ENCODE measurements at places on chromosomes 16 and 17.

- no peak for DNase-seq
These were observed 301.8 kb downstream of the CPPED1 start for GRCh38 chr16:12501707-12502457.

DNA sequence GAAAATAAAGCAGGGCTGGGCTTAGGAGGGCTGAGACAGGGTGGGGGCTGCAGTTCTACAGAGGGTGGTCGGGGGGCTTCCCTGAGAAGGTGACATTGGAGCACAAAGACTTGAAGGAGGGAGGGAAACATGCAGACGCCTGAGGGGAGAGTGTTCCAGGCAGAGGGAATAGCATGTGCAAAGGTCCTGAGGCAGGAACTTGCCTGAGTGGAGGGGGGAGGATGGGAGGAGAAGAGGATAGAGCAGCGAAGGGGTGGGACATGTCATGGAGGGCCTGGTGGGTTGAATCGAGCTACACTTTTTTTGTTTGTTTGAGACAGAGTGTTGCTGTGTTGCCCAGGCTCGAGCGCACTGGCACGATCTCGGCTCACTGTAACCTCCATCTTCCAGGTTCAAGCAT, 33.0 kb downstream of the GINS3 start:
- DNase-seq, result no peak

GRCh38 chr17:34131386-34131785, 123.7 kb upstream of the CCL2 start:
- no peak for DNase-seq

GRCh38 chr16:14121142-14121541, 50.0 kb downstream of the MRTFB start:
- no peak for DNase-seq

DNA sequence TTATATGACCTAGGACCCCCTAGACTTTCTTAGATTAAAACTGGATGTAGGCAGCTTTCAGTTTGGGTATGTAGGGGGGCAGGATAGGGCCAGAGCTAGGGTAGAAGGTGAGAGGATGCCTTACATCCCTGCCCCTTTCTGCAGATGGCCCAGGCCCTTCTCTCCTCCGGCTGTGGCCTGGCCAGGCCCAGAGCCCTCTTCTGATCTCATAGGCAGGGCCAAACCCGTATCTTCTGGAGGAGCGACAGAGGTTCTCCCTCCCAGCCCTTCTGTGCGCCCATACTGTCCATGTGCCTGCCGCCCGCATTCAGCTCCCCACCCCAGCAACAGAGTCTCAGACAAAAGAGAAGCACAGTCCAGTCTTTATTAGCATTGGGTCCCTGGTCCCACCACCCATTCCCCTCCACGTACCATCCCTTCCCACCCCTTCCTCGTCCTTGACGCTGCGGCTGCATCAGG, 2.0 kb upstream of the TSPOAP1 start:
- peak; percentile 45 for DNase-seq

DNA sequence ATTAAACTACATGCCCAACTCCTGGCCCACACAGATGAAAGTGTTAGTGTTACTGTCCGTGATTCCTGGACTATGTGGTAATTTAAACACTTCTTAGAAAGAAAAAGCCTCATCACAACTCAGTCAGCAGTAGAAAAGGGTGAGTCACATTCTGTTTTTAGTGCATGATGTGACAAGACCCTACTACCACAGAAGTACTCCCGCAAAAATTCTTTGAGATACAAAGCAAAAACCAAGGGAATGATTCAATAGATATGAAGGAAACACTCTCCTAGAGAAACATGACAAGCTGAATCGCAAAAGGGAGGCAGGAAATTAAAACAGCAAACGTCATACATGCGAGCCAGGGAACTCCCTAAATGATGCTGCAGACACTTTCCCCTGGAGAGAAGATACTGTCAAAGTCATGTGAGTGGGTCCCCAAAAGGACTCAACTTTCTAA, 14.4 kb downstream of the SNN start:
- DNase-seq, result no peak

DNA sequence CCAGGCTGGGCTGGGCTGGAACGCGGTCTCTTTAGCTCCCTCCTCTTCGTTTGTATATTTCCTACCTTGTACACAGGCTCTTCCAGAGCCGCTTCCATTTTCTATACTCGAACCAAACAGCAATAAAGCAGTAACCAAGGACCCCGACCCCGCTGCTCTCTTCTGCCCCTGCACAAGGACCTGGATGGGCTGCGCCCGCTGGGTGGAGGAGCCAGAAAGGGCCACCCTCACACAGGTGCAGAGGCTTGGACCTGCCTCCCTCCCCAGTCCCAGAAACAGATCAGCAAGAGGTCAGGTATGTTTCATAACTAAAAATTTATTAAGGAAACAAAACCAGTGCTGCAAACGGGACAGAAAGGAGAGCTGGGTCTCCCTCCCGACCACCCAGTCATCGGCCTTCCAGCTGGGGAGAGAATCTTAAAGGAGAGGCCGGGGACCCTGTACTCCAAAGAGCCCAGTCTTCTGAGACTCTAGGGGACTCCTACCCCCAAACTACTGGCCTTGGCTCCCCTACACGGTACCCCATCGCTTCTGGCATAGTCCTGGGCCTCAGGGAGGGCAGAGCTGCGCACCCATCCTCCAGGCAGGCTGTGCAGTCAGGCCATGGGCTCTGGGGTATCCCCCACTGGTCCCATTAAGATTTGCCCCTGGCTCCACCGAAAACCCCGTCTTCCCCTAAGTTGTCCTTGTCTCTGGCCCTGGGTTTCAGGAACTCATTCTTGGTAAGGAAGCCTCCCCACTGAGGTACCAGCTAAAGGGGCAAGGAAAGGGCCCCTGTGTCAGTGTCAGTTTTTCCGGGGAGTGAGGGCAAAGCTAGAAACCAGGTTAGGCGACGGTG, 4.9 kb downstream of the HIC1 start:
- no peak for DNase-seq

GRCh38 chr17:60278237-60278636, 113.7 kb downstream of the USP32 start:
- no peak for DNase-seq

- no peak for DNase-seq
These were observed 29.7 kb downstream of the KDM8 start for GRCh38 chr16:27232901-27233625.

DNA sequence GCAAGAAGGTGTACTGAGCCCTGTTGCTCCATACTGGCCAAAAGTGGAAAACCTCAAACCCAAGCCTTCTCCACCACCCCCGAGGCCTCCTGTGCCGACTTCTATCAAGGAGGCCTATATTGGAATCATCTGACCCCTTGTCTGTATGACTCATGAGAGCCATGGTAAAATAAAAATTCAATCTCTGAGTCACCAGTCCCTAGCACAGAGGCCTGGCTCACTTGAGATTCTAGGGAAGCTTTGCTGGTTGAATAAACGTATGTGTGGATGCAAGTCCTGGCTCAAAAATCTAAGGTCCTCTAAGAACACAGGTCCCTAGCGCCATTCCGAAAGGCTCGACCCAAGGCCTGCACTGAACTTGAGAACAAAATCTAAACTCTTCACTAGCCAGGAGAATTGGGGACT, 15.0 kb downstream of the NSMCE1 start:
- no peak for DNase-seq

GRCh38 chr17:28211811-28212210, 107.2 kb upstream of the TMEM97 start:
- no peak for DNase-seq

DNA sequence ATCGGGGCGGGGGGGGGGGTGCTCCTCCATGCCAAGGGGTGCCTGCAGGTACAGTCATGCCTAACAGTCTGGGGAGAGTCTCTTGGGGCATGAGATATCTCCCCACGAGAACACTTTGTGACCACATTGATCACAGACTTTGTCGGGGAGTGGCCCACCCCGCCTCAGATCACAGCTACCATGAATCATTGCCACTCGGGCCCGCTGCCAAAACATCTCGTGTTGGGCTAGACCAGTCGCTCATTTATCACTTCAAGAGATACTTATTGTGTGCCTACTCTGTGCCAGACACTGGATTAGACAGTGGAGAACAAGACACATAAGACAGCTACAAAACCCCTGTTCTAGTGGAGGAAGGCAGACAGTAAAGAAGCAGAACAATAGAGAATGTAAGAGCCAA, 72.6 kb downstream of the CLEC16A start:
- DNase-seq, result peak; percentile 44

DNA sequence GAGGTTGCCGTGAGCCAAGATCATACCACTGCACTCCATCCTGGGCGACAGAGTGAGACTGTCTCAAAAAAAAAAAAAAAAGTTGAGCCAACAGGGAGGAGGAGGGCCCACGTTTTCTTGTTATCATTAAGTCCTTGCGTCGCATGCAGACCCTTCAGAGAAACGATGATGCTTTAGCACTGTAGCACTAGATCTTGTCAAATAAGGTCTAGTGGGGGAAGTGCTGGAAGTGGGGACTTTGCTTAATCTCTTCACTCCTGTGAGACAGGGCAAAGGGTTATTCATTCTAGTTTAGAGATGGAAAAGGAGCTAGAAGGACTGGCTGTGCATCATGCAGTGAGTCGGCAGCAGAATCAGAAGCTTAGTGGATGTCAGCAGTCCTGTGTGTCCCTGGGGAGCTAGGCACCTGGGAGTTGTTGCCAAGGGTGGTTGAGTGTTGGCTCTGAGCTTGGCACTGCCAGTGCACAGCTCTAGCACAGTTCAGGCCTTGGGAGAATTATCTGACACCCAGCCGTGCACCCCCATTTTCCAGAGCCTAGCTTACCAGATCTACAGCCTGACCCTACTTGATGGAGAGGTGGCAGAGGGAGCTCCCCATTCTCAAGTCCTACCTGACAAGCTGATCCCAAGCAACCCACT, 33.4 kb upstream of the TBX2 start:
- no peak for DNase-seq

GRCh38 chr17:27621942-27622559, 8.9 kb upstream of the LGALS9 start:
- DNase-seq, result no peak

- DNase-seq, result no peak
These were observed 9.5 kb upstream of the TCF25 start for GRCh38 chr16:89863741-89864526.

GRCh38 chr17:40041196-40041595, 13.0 kb downstream of the MED24 start:
- DNase-seq, result no peak

DNA sequence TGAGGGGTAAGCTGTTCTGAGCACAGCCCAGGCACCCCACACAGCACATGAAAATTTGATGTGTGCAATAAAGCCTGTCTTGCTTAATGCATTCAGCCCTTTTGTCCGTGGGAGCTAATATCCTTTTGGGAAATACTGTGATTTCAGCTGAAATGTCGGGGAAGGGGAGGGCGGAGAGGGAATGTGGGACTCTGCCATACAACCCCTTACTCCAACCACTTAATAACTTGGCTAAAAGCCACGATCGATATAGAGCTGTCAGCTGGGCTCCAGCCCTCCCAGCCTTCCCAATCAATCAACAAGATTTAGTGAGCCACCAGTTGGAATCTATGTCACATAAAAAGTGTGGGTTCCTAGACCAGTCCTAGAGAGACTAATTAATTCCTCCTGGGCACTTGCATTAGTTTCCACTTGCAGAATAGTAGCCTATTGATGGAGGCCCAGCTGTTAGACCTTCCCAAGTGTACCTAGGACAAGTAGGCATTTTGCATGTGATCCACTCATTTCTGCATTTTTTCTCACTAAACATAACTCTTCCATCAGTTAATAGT, 82.7 kb upstream of the PIRT start:
- DNase-seq, result no peak

- no peak for DNase-seq
These were observed 17.3 kb upstream of the MYO1D start for GRCh38 chr17:32894245-32894644.

DNA sequence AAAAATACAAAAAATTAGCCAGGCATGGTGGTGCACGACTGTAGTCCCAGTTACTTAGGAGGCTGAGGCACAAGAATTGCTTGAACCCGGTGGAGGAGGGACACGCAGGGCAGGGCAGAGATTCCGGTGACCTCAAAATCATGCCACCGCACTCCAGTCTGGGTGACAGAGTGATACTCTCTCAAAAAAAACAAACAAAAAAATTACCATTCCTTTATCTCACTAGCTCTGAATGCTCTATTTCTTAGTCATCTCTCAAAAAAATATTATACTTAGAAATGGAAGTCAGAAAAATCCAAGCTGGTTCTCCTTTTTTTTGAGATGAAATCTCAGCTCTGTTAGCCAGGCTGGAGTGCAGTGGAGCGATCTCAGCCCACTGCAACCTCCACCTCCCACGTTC, 40.8 kb downstream of the SPOP start:
- no peak for DNase-seq

- DNase-seq, result no peak
These were observed 38.0 kb downstream of the CA10 start for GRCh38 chr17:52120465-52120864.

DNA sequence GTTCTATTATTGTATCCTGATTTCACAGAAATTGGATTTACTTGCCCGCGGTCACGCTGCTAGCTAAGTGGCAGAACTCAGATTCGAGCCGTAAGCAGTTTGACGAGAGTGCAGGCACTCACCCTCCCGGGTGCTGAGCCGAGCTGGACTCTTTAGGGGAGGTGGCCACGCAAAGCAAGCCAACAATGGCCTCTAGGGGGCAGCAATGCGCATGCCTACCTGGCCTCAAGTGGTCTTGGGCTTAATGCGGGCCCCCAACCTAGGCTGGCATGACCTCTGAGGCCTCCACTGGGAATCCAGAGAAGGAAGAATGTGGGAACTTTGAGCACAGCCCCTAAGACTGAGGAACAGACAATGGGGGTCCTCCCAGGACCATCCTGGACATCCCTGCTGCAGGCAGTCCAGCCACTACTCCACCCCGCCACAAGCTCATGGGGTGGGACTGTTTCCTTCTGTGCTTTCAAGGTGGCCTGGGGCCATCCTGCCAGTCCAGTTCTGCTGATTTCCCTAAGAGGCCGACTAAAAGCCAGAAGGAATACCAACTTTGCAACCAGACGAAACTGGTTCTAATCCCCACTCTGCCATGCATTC, 276.5 kb downstream of the XYLT1 start:
- peak; percentile 31 for DNase-seq

- DNase-seq, result peak; percentile 12
These were observed 27.3 kb downstream of the SLFN11 start for GRCh38 chr17:35345926-35346771.

GRCh38 chr17:3916825-3917224, 560 bp upstream of the P2RX1 start:
- no peak for DNase-seq

GRCh38 chr16:11296706-11297491, 15.8 kb upstream of the PRM1 start:
- no peak for DNase-seq

GRCh38 chr16:445566-445965, 20.1 kb downstream of the RAB11FIP3 start:
- DNase-seq, result no peak

- DNase-seq, result no peak
These were observed 240.1 kb downstream of the MSI2 start for GRCh38 chr17:57496382-57496781.

- no peak for DNase-seq
These were observed 42.4 kb upstream of the AKTIP start for GRCh38 chr16:53545433-53545832.

- no peak for DNase-seq
These were observed 58.1 kb downstream of the CYB5B start for GRCh38 chr16:69482410-69482991.

DNA sequence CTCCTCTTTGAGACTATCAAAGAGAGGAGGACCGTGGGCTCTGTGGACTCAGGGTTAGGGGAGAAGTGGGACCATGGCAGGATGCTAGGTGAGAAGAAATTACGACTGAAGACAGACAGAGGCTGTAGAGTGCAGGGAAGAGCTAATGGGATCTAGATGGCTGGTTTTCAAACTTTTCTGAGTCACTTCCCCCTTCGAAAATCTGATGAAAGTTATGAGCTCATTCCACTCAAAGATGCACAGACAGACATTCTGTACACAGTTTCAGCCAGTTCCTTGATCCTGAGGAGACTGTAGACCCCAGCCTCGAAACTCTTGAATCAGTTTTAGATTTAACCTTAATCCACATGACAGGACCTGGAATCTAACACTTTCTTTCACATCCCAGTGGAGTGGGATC, 40.7 kb downstream of the RGS9 start:
- no peak for DNase-seq
